Stimulated activated CD8-positive, alpha-beta memory T cell treated with anti-CD3 and anti-CD28 coated beads, Interleukin-4, amount 100 ng/mL, for 24 hours (primary cell): ENCODE measurements at places on chromosomes 5 and 9.

- no peak for DNase-seq
These were observed 247.9 kb downstream of the DMRT2 start for GRCh38 chr9:1298046-1298445.

GRCh38 chr9:133855802-133856521 is 117.8 kb upstream of the SARDH start:
- no peak for DNase-seq

DNA sequence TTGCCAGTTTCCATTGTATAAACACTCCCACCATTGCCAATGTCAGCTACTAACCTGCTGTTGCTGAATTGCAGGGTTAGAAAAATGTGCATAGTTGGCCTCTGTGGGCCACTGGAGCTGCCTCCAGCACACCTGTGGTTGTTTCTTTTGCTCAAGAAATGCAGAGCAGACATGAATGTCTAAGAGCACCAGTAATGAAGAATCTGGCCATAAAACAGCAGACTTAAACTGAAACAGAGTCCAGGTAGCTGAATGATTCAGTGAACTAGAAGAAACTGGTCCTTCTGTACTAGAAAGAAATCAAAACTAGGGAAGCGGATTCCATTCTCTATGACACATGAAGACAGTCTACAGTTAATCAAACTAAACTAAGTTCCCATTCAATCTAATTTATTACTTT is 48.2 kb downstream of the NUDT12 start:
- DNase-seq, result no peak

- DNase-seq, result no peak
These were observed 50.1 kb downstream of the PTTG1 start for GRCh38 chr5:160471761-160472160.
